ENCODE measurements at places on chromosomes 11 and 22.

- DNase-seq, result no peak
Observed at GRCh38 chr11:95853862-95854261, 63.6 kb downstream of the CEP57 start.

GRCh38 chr11:75078233-75078632, 18.4 kb downstream of the OR2AT4 start:
- no peak for DNase-seq

- DNase-seq, result no peak
Observed at GRCh38 chr11:106914409-106914808, 103.9 kb downstream of the GUCY1A2 start.

DNA sequence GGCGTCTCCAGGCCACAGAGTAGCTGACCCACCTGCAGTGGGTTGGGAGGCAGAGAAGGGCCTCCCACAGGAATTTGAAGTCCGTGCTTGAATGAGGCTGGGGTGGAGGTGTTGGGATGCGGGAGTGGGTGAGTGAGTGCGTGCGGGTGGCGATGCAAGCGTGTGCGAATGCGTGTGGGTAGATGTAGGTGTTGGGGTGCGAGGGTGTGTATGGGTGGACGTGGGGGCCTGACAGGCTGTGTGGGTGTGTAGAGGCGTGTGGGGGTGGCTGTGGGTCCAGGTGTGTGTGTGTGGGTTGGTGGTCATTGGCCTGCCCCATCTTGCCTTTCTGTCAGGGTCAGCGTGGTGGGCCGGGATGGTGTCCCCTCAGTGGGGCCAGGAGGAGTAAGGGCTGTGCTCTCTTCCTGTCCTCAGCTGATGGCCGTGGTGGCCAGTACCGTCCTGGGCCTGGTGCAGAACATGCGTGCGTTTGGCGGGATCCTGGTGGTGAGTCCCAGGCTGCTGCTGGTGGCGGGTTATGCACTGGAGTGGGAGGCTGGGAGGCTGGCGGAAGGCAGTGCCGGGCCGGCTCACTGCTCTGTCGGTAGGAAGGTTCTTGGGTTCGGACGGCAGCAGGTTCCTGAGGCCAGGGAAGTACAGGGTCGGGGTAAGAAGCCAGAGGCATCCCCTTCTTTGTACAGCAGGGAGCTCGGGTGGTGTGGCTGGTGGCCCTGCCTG, 35.0 kb downstream of the TPCN2 start:
- DNase-seq, result no peak

DNA sequence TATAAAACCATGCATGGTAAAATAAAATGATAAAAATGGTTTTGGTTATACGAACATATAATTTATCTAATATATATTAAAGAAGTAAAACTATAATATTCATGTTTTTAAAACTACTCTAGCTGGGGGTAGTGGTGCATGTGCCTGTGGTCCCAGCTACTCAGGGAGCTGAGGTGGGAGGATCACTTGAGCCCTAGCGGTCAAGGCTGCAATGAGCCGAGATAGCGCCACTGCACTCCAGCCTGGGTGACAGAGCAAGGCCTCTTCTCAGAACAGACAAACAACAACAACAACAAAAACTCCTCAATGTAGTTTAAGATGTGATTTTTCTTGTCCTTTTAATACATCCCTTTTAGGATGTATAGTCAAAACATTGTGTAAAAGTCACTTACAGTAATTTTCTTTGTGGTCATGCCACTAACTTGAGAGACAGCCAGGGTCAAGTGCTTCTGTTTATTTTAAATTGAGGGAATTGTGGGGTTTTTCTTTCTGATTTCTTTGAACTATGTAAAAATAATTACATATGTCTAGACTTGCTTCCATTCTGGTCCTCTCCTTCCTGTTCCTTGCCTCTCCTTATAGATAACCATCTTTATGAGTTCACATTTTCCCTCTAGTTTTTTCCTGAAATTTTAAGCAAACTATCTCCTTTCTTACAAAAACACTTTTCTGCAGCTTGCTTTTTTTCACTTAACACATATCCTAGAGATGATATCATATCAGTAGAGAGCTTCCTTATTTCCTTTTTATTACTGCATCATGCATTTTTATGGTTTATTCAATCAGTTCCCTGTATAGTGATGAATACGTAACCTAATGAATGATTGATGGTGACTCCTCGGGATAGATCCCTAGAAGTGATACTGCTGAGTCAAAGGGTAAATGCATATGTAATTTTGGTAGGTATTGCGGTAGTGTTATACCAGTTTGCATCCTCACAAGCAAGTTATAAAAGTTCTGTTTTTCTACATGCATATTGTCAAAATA, 9.1 kb downstream of the OR2AT4 start:
- no peak for DNase-seq

GRCh38 chr11:16874275-16874975, 136.0 kb downstream of the C11orf58 start:
- no peak for DNase-seq

- peak; percentile 82 for DNase-seq
Observed at GRCh38 chr11:86741839-86742805, 58.2 kb upstream of the PRSS23 start.

DNA sequence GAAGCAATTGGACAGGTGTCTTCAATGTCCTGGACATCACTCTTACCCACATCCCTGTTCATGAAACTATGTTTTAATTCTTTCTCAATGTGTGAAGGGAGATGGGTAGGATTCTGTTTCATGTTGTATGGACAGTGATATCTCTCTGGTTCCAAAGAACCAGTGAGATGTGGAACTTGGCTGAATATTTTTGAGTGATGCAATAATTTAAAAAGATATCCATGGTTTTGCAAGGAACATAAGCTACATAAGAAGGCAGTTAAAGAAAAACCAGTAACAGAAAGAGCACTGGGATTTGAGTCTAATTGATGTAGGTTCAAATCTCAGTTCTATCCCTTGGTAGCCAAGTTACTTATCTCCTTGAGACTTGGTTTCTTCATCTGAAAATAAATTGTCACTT, 7.7 kb upstream of the ELF5 start:
- DNase-seq, result no peak

GRCh38 chr11:76330651-76331050, 50.3 kb downstream of the THAP12 start:
- no peak for DNase-seq

- DNase-seq, result no peak
Observed at GRCh38 chr11:991711-992307, 44.7 kb downstream of the MUC6 start.

GRCh38 chr22:18119409-18120110, 9.0 kb downstream of the TUBA8 start:
- no peak for DNase-seq

- no peak for DNase-seq
Observed at GRCh38 chr22:17559188-17559587, 4.1 kb upstream of the SLC25A18 start.

GRCh38 chr22:17774206-17774925, at the start of gene BID:
BID (minus strand) TSS chr22:17774469; CDS start chr22:17750116, 24,353 bp downstream.
- DNase-seq, result no peak

DNA sequence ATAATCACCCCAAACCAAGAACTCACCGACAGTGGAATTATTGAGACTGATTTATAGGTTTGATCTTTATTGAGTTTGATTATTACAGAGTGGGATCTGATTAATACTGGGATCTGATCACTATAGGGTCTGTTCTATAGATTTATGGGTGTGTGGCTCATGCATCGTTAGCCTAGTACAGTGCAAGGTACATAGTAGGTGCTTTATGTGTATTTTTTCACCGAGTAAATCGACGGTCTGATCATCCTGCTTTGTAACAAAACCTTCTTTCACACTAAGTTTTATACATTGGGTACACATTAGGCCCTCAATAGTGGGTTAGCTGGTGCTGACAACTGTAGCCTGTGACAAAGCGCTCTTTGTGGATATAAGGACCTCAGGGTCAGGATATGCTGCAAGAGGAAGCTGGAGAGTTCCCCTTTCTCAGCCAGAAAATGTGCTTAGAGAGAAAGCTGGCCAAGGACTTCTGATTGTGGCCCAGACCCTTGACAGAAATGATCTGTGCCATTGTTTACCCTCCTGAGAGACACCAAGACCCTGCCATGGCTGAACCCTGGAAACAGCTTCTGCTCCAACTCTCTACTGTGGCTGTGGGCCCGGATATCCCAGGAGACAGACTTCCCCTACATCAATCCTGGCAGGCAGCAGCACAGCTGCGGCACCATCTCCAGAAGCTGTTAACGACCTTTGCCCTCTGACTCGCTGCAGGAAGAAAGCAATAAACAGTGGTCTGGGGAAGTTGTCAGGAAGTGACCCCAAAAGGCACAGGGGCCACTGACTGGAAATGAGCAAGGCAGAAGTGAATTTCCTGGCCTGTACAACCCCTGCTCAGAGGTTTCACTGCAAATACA, 16.1 kb upstream of the TPP1 start:
- DNase-seq, result no peak

- no peak for DNase-seq
Observed at GRCh38 chr22:37343348-37343747, 61.0 kb downstream of the CYTH4 start.

GRCh38 chr22:44646668-44647067, 55.3 kb upstream of the PRR5 start:
- DNase-seq, result no peak

DNA sequence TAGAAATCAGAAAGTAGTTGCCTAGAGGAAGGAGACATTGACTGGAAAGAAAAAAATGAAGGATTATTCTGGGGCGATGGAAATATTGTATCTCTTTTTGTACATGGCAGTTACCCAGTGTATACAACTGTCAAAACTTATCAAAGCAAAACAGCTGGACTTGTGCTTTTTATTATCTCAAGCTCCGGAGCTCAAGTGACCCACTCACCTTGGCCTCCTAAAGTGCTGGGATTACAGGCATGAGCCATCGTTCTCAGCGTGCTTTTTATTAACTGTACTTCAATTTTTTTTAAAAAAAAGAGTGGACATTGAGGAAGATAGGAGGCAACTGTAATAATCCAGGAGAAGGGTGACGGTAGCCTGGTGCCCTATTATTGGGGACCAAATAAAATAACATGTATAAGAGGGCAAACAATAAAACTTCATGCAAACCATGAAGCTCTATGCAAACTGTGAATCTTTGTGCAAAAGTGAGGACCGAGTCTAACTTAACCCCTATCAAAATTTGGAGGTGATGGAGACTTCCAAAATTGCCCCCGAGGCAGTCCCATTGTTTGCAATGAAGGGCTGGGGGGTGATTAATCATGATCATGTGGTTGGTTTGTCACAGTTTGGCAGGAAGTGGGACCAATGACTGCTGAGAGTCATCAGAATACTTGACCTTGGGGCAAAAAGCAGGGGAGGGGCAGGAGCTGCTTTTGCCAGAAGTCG, 23.5 kb downstream of the FZD4 start:
- no peak for DNase-seq

DNA sequence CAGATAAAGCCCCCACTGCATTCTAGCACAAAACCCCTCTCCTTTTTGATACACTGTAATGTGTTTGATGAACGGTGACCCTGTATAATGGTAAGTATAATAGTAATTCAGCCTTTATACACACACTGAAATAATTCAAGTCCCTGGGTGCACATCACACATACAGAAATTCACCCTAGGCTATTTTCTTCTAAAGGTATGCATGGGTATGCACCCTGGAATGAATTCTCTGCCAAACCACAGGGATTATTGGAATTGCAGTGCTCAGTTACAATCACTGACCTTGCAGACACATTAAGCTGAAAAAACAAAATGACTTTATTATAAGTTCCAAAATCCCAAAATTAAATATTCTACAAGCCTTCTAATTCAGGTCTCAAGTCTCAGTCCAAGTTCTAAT, 245.9 kb upstream of the FAT3 start:
- DNase-seq, result no peak

DNA sequence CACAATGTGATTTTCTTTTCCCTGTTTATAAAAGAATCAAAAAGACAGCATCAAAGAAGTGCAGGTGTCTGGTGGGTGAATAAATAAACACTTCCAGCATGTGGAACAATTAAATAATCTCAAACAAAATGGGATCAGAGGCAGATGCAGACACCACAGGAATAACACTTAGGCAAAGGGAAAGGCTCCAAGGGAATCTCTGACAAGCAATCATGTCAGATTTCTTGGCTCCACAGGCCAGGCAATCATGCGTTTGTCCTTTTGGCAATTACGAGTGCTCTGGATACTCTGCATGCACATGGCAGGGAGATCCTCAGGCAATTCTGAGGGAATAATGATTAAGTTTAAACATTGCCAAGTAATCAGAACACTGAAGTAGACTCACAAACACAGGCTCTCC, 403.5 kb upstream of the LUZP2 start:
- no peak for DNase-seq

- no peak for DNase-seq
Observed at GRCh38 chr22:26225207-26225606, 55.9 kb downstream of the SEZ6L start.
